ENCODE measurements at places on chromosomes 1 and 21.

GRCh38 chr1:59383963-59384362 lies 87.1 kb downstream of the FGGY start:
- no peak for DNase-seq

GRCh38 chr1:68319907-68320306 lies 87.6 kb upstream of the WLS start:
- DNase-seq, result no peak

DNA sequence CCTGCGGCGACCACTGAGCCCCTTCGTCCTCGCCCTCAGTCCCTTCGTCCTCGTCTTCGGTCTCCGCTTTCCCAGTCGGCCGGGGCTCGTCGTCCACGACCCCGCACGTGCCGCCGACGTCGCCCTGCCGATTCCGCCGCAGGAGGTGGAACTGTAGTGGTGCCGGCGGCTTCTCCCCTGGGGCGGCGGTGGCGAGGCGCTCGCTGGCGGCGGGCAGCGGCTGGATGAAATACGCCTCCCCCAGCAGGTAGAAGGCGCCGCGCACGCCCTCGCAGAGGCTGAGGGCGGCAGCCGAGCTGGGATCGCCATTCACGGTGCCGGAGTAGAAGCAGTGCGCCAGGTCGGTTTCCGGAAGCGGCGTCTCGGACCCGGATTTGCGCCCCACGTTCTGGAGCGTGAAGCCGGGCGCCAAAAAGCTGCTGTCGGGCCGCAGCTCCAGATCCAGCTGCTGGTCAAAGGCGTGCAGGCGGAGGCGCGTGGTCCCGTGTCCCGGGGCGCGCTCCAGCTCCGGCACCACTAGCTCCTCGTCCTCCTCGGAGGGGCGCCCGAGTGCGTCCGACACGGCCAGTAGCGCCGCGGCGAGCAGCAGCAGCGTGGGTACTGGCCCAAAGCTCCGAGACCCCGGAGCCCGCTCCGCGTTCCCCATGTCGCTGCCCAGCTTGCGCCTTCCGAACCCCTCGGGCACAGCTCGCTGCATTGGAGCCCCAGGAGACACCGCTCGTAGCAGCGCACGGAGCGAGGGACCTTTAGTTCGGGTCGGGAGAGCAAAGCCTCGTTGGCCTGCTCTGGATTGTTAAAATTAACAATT lies 747 bp downstream of the ADAMTS1 start:
- no peak for DNase-seq

DNA sequence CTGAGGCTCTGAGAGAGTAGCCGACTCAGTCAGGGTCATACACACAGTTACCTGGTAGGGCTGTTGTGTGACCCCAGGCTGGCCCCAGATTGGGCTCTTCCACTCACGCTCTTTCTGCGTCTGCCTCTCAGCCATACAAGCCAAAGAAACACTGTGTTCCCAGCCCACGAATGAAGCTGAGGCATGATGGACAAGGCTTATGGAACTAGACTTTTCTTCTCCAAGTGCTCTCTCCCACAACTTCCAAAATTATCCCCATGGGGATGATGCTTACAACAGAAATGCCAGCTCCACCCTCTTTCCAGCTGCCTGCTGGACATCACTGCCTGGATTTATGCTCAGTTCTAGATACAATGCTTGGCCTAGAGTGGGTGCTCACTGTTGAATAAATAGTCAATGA lies 102.8 kb upstream of the JUN start:
- DNase-seq, result no peak

DNA sequence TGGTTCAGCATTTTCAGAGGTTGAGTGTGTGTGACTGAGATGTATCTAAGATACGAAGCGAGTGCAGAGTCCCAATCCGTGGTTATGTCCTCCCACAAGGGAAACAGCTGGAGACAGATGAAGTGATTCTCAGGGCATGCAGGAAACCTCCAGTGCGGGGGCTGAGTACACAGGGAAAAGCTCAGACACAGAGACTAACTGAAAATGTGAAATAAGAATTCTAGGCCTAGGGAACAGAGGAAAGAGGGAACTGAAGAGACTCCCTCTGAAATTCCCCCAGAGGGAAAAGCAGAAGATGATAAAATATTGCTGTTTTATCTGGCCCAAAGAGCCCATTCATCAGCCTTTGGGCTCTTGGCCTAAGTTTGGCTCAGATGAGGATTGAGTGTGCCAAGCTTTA lies 116.8 kb downstream of the LRRC53 start:
- no peak for DNase-seq

GRCh38 chr21:42214921-42215320 lies 4.0 kb upstream of the ABCG1 start:
- DNase-seq, result no peak

DNA sequence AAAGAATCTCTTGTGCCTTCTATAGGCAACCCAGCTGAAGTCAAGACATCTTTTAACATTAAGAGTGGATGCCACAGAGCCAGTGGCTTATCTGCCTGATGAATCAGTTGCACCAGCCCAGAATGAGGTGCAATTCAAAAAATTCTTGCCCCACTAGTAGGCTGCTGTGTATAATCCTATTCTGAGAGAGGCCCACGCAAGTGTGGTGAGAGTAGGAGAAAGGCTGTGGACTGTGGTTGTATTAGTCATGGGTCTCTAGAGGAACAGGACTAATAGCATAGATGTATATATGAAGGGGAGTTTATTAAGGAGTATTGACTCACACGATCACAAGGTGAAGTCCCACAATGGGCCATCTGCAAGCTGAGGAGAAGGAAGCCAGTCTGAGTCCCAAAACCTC lies 216.4 kb downstream of the LTN1 start:
- DNase-seq, result no peak

DNA sequence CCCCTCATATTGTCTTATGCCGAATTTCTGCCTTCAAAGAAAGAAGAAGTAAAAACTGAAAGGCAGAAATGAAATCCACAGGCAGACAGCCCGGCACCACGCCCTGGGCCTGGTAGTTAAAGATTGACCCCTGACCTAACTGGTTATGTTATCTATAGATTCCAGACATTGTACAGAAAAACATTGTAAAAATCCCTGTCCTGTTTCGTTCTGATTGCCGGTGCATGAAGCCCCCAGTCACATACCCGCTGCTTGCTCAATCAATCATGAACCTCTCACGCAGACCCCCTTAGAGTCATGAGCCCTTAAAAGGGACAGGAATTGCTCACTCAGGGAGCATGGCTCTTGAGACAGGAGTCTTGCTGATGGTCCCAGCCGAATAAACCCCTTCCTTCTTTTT lies 49.3 kb downstream of the JMJD4 start:
- DNase-seq, result no peak

DNA sequence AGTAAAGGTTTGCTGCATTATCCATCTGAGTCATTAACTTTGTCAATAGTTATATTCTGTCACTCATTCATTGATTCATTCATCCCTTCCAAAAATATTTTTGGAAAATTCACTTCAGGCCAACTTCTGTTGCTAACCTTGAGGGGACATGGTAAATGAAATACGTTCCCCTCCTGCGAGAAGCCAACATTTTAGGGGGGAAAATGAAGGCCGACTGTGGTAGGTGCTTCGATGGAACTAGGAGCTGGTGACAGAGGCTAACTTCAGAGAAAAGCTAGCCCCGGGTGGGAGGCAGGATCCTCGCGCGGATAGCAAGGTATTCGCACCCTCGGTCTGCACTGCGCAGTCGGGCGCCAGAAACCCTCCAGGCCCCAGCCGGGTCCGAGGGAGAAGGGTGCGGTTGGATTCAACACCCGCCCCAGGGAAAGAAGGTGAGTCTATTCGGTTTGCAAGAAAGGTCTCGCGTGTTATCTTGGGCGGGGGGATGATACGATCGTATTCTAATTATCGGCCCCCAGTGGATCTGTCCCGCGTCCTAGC lies 646 bp upstream of the RRP15 start:
- DNase-seq, result peak; percentile 39

DNA sequence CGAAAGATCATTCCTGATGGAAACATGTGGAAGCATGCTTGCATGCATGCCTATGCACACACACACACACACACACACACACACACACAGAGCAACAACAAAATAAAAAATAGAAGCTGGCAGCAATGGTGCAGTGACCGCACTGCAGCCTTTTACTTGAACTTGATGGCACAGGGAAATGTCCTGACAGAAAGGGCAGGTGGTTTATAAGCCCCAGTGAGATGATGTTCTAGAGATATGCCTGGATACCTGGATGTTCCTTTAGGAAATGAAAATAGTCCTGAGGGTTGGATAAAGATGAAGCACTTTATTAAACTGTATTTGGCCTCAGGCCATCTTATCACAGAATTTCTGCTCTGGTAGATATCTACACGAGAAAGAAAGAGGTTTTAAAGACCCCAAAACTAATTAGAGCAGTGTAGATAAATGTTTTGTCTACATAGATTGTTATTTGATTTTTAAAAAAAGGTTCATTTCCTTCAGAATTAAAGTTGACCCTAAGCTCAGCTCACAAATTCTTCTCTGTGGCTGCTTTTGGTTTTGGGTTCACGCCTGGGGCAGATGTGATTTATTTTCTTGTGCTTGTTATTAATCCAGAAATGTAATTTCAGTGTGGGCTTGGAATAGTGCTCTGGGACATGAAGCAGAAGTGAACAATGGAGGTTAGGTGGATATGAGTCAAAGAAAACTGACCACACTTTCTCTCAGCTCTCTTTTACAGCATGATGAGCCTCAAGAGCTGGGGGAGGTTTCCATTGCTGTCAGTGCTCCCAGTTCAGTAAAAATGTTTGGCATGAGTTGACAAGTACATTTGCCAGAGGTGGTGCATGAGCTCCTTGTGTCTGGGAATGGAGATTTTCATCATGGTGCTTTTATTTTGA lies 22.9 kb downstream of the ADAM30 start:
- DNase-seq, result no peak

GRCh38 chr1:47823040-47823808 lies 174.0 kb downstream of the TRABD2B start:
- DNase-seq, result no peak

- DNase-seq, result no peak
Measured at GRCh38 chr1:59062743-59063142, 234.2 kb upstream of the FGGY start.

DNA sequence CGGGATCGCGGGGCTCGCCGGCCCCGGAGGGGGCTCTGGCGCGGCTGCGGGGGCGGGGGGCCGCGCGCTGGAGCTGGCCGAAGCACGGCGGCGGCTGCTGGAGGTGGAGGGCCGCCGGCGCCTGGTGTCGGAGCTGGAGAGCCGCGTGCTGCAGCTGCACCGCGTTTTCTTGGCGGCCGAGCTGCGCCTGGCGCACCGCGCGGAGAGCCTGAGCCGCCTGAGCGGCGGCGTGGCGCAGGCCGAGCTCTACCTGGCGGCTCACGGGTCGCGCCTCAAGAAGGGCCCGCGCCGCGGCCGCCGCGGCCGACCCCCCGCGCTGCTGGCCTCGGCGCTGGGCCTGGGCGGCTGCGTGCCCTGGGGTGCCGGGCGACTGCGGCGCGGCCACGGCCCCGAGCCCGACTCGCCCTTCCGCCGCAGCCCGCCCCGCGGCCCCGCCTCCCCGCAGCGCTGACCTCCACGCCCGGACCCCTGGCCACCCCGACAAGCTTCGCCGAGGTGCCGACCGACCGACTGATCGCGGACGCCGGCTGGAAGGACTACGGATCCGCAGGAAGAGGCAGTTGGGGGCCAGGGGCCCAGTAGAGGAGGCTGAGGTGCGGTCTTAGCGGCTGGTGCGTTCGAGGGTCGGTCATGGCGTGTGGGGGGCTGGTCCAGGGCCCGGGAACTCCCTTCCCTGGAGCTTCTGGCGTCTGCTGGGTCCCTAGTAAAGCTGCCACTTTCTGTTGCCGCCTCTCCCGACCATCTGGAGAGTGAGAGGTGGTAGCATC lies 711 bp downstream of the TRNP1 start:
- no peak for DNase-seq

DNA sequence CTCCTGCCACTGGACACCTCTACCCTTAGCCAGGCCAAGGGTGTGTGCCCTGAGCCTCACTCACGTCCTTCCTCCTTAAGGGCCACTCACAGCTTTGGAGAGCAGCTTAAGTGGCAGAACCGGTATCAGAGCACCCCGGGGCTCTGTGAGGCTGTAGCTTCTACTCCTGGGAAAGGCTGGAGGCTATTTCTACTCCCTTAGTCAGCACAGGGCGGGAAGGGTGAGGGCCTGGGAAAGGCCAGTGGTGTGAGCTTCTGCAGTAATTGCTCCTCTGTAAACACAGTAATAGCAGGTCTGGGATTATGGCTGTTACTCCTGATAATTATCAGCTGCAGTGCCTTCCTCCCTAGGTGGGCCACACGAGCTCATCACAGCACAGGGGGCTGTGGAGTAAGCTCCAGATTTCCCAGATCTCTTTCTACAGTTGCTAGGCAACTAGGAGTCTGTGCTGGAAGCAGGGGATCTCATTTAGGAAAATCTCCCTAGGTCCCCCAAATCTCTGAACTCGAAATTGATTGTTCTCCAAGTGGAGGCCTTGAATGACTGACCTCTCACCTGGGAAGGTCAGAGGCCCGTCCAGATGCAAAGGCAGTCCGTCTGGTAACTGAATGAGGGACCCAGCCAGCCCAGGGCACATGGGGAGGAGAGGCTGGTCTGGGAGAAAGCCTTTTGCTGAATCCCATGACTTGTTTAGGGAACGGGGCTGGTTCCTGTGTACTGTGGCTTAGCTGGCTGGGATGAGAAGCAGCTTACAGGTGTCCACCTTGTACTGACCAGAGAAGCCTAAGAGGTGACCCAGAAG lies 29.3 kb downstream of the IER5 start:
- DNase-seq, result no peak

DNA sequence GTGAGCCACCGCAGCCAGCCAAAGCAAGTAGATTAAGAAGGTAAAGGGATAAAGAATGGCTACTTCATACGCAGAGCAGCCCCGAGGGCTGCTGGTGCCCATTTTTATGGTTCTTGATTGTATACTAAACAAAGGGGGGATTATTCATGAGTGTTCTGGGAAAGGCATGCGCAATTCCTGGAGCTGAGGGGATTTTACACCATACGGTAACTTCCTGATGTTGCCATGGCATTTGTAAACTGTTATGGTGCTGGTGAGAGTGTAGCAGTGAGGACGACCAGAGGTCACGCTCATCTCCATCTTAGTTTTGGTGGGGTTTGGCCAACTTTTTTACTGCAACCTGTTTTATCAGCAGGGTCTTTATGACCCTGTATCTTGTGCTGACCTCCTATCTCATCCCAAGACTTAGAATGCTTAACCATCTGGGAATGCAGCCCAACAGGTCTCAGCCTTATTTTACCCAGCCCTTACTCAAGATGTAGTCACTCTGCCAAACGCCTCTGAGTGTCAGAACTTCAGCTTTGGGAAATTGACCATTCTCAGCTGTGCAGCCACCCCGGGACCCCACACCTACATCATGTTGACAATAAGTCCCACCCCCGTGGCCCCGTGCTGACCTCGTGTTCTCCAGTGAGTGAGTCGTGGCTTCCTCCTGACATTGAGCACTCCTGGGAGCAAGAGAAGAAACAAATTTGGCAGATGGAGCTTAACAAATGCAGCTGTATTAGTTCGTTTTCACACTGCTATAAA lies 149.4 kb upstream of the COL6A1 start:
- no peak for DNase-seq

DNA sequence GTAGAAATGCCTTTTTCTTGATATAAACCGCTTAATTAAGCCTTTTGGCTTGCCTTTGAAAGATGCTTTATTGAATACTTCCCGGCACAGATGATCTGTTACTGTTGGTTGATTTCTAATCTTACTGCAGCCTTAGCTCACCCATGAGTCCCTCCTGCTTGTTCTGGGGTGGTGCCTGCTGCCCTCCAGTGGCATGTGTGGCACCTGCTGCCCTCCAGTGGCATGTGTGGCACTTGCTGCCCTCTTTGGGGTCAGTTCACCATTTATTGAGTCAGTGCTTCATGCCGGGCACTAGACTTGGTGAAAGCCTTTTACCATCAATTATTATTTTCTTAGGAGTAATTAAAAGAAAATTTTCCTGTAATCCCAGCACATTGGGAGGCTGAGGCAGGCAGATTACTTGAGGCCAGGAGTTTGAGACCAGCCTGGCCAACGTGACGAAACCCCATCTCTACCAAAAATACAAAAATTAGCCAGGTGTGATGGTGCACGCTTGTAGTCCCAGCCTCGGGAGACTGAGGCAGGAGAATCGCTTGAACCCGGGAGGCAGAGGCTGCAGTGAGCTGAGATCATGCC lies 54.3 kb downstream of the ADARB1 start:
- peak; percentile 69 for DNase-seq

Data from SHP77 (cell line).